Esophagus squamous epithelium (tissue), 5 donors: ENCODE measurements at places on chromosomes 11 and 22.

DNA sequence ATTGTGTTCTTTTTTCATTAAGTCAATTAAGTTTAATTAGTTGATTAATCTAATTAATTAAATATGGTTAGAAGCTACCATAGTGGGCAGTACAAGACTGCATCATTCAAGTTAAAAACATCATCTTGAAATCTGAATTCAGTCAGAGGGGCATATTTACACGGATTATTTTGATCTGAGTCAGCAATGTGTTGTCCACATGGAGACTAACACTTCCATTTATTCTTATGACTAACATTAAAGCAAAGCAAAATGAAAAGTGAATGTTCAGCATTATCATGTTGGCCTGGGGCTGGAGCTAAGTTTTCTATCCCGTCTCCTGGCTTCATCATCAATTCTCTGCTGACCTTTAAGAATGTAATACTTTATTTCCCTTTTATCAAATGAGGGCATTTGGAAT, 17.3 kb downstream of the FLI1 start:
- H3K36me3 ChIP-seq = no peaks in the 10 kb centered on the region
- no peak overlapping the region for H3K4me3 ChIP-seq
- no peak overlapping the region for H3K27ac ChIP-seq

DNA sequence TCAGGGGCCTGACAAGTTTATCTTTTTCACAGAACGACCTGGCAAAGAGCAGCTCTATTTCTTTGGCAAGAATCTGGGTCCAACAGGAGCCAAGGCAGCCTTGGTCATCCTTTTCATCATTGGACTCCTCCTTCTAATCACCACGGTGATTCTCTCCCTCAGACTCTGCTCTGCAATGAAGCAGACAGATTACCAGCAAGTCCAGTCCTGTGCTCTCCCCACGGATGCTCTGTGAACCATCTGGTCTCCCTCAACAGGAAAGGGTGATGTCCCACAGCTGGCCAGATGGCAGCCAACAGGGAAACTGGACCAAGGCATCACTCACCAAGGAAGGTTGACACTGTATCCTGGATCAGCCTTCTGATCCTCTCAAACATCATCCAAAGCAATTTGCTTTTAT, 17.0 kb upstream of the PANX1 start:
- H3K4me3 ChIP-seq = no peak overlapping the region
- no peak overlapping the region for H3K27ac ChIP-seq
- H3K4me1 ChIP-seq = peaks cover 21% of the 10 kb centered on the region

GRCh38 chr22:42317691-42318547, 47.5 kb upstream of the TCF20 start:
- DNase-seq = no peak
- H3K4me3 ChIP-seq = peak overlapping the region; percentile 2
- H3K27ac ChIP-seq = peak overlapping the region; percentile 87
- H3K36me3 ChIP-seq = no peaks in the 10 kb centered on the region
- H3K27me3 ChIP-seq = no peaks in the 10 kb centered on the region
- H3K4me1 ChIP-seq = peaks cover 84% of the 10 kb centered on the region

DNA sequence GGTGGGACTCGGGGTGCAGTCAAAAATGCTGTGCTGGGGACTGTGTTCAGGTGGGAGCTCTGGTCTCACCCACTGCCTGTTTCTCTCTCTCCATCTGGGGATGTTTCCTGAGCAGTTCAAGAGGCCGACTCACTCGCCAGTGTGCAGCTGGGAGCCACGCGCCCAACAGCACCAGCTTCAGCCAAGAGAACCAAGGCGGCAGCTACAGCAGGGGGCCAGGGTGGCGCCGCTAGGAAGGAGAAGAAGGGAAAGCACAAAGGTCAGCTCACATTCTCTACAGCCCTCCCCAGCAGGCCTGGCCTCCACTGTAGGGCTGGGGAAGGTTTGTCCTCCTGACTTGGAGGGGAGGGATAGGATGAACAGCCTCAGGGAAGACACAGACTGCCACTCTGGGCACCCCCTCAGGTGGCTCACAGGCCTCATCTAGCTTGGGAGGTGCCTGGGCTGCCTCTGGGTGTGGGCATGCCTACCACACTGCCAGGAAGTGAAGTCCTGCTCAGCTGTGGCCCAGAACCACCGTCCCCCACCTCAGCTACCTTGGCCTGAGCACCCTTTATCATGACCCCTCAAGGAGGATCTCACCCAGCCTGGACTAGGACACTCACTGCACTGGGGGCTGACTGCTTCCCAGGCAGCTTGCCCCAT, 13.0 kb downstream of the TUB start:
- H3K27ac ChIP-seq = no peak overlapping the region
- H3K27me3 ChIP-seq = no peaks in the 10 kb centered on the region
- no peak for DNase-seq

DNA sequence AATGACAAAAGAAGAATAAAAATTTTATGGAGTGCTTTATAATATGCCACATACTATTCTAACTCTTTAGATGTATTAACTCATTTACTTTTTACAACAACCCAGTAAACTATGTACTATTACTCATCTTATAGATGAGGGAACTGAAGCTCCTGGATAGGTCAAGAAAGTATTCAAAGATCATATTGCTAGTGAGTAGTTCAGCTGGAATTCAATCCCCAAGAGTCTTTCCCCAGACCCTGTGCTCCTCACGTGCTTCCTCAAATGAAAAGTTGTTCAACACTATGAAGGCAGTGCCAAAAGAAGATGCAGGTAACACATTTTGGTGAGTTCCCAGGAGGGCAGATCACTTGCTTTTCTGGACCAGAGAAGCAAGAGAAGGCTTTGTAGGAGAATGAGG, 46.8 kb downstream of the BTG4 start:
- H3K4me1 ChIP-seq = no peaks in the 10 kb centered on the region
- no peak overlapping the region for H3K27ac ChIP-seq
- no peak overlapping the region for H3K4me3 ChIP-seq

DNA sequence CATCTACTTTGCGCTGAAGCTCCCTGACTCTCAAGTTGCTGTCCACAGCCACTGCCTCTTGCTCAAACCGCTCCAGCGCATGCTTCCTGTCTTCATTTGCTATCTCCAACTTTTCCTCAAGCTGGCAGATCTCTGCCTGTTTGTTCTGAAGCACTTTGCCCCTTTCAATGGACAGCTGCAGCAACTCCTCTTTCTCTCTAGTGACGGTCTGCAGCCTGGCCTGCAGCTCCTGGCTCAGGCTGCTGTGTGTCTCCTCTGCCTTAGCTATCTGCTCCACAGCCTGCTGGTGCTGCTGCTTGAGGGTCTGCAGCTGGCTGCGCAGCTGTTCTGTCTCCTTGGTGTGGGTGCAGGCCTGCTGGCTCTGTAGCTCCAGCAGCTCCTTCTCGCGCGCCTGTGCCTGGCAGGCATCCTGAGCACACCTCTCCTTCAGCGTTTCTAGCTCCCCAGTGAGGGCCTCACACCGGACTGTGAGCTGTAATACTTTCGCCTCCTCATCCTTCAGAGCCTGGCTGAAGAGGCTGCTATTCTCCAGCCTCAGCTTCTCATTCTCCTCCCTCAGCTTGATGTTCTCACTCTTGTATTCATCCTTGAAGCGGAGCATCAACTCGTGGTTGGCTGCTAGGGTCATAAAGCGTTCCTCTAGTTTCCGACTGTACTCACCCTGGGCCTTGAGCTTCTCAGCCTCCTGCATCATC, 723 bp downstream of the CCDC89 start:
- no peaks in the 10 kb centered on the region for H3K27me3 ChIP-seq
- no peaks in the 10 kb centered on the region for H3K36me3 ChIP-seq
- peaks cover 13% of the 10 kb centered on the region for H3K4me1 ChIP-seq
- H3K4me3 ChIP-seq = peak overlapping the region; percentile 21
- no peak for DNase-seq

- H3K36me3 ChIP-seq = no peaks in the 10 kb centered on the region
- H3K4me1 ChIP-seq = peaks cover 9% of the 10 kb centered on the region
- H3K4me3 ChIP-seq = no peak overlapping the region
- no peaks in the 10 kb centered on the region for H3K27me3 ChIP-seq
- no peak for DNase-seq
These were observed 63.7 kb downstream of the CYTH4 start for GRCh38 chr22:37345863-37346504.

GRCh38 chr11:75591966-75592365, 29.9 kb downstream of the SERPINH1 start:
- no peak for DNase-seq
- H3K27ac ChIP-seq = no peak overlapping the region
- no peaks in the 10 kb centered on the region for H3K36me3 ChIP-seq
- no peaks in the 10 kb centered on the region for H3K4me1 ChIP-seq
- H3K27me3 ChIP-seq = peaks cover 16% of the 10 kb centered on the region

GRCh38 chr11:32478277-32478731, 43.0 kb upstream of the WT1 start:
- no peaks in the 10 kb centered on the region for H3K4me1 ChIP-seq
- H3K36me3 ChIP-seq = no peaks in the 10 kb centered on the region
- H3K27ac ChIP-seq = no peak overlapping the region
- H3K4me3 ChIP-seq = no peak overlapping the region

DNA sequence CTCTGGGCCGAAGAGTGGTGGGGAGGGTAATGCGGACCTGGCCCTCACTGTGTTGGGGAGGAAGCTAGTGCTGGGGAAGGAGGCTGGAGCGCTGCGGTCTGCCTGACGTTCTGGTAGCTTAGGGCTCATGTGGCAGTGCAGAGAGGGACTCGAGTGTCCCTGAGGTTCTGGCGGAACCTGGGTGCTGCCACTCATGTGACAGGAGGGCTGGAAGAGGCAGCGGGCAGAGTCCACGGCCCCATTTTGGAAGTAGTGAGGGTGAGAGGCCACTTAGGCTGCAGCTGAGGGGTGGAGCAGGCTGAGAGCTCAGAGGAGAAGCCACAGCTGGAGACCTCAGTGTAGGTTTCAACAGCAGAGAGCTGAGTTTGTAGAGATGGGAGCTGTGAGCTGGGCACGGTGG, 16.2 kb upstream of the TRMU start:
- no peak overlapping the region for H3K27ac ChIP-seq
- no peak overlapping the region for H3K4me3 ChIP-seq
- H3K27me3 ChIP-seq = no peaks in the 10 kb centered on the region
- no peaks in the 10 kb centered on the region for H3K36me3 ChIP-seq
- no peak for DNase-seq

DNA sequence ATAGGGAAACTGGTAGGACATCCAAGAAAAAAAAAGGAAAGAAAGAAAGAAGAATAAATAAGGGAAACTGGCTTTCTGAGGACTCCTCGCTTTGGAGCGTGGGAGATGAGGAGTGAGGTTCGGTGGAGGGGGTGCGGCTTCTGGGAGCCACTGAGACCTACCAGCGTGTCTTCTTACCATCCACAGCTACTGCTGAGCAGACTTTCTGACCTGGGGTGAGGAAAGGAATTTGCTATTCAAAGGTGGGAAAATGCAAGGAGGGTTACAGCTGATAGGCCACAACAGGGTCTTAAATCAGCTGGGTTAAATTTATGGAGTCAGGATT, 488 bp upstream of the SELENOM start:
- no peak for DNase-seq
- peaks cover 18% of the 10 kb centered on the region for H3K36me3 ChIP-seq
- H3K4me3 ChIP-seq = peak overlapping the region; percentile 63

DNA sequence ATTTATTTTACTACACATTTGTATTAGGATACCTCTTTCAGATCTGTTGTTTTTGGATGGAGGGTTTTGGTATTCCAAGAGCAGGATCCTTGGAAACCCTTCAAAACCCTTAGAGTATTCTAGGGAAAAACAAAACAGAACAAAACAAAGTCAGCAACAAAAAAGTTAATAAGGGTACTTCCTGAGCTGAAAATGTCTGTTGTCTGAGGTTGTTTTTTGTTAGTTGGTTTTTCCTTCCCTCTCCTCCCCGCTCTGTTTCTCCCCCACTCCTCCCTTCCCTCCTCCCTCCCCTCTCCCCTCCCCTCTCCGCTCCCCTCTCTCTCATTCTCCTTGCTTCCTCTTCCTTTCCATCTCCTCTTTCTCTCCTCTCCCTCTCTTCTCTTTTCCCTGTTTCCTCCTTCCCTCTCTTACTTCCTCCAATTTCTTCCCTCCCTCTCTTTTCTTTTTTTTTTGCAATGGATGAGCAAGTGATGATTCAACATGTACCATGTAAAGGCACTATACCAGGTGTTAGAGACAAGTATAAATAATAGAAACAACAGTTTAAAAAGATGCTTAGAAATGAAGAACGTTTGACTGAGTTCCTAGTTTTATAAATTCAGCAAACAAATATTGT, 160.6 kb downstream of the TMEM135 start:
- no peak overlapping the region for H3K4me3 ChIP-seq
- H3K27ac ChIP-seq = no peak overlapping the region
- no peak for DNase-seq
- no peaks in the 10 kb centered on the region for H3K27me3 ChIP-seq

GRCh38 chr11:107704451-107704850, 7.4 kb downstream of the SLN start:
- H3K27ac ChIP-seq = no peak overlapping the region
- peaks cover 4% of the 10 kb centered on the region for H3K4me1 ChIP-seq
- H3K36me3 ChIP-seq = no peaks in the 10 kb centered on the region
- H3K27me3 ChIP-seq = no peaks in the 10 kb centered on the region
- no peak overlapping the region for H3K4me3 ChIP-seq
- no peak for DNase-seq

GRCh38 chr11:2816941-2817421, 68.6 kb downstream of the CDKN1C start:
- peak overlapping the region; percentile 22 for H3K27ac ChIP-seq
- H3K27me3 ChIP-seq = no peaks in the 10 kb centered on the region
- no peak overlapping the region for H3K4me3 ChIP-seq
- no peak for DNase-seq
- no peaks in the 10 kb centered on the region for H3K36me3 ChIP-seq
- H3K4me1 ChIP-seq = peaks cover 24% of the 10 kb centered on the region

- H3K27ac ChIP-seq = no peak overlapping the region
- H3K4me1 ChIP-seq = peaks cover 8% of the 10 kb centered on the region
- H3K27me3 ChIP-seq = peaks cover 30% of the 10 kb centered on the region
- no peak for DNase-seq
- no peak overlapping the region for H3K4me3 ChIP-seq
- H3K36me3 ChIP-seq = no peaks in the 10 kb centered on the region
These were observed 1.4 kb upstream of the PHOX2A start for GRCh38 chr11:72245263-72245816.
